SK-N-SH (cell line): ENCODE measurements at places on chromosomes 12 and 14.
A peak's percentile ranks its signal among the peaks of the same experiment; 100 is the strongest.

DNA sequence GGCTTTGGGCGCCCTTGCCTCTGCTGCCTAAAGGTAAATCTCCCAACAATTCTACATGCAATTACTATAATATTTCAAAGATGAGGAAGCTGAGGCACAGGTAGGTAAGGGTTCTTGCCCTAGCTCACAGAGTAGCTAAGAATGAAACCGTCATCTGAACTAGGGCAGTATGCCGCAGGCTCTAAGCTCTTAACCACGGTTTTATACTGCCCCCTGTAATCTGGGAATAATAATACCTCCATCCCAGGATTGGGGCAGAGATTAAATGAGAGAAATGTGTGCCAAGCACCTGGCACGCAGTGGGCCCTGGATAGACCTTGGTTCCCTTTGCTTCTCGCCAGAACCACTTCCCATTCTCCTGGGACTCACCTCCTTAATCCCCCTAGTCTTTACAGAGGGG is 1.5 kb upstream of the HRK start:
- peak; percentile 41 for DNase-seq

DNA sequence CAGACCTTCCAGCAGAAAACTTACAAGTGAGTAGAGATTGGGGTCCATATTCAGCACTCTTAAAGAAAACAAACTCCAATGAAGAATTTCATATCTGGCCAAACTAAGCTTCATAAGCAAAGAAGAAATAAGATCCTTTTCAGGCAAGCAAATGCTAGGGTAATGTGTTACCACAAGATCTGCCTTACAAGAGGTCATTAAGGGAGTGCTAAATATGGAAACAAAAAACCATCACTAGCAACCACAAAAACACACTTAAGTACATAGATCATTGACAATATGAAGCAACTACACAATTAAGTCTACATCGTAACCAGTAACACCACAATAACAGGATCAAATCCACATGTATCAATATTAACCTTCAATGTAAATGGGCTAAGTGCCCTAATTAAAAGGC is 47.1 kb upstream of the CLEC14A start:
- no peak for DNase-seq

GRCh38 chr14:87869619-87870583 is 123.1 kb downstream of the GALC start:
- no peak for DNase-seq

GRCh38 chr14:76040704-76041103 is 55.1 kb downstream of the IFT43 start:
- no peak for DNase-seq

DNA sequence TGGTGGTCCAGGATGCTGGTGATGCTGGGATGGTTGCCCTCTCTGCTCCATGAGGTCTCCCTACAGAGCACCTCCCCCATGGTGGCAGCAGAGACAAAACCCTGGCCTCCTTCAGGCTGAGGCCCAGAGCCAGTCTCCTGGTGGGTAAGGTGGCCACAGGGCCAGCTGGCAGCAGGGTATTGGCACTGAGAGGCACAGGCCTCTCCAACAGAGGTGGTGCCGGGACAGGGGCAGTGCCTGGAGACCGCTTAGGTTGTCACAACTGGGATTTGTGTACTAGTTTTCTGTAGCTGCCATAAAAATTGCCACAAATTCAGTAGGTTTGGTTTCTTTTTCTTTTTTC is 6.1 kb upstream of the MTA1 start:
- no peak for DNase-seq

GRCh38 chr14:100082723-100083122 is 17.5 kb downstream of the EVL start:
- DNase-seq, result no peak

DNA sequence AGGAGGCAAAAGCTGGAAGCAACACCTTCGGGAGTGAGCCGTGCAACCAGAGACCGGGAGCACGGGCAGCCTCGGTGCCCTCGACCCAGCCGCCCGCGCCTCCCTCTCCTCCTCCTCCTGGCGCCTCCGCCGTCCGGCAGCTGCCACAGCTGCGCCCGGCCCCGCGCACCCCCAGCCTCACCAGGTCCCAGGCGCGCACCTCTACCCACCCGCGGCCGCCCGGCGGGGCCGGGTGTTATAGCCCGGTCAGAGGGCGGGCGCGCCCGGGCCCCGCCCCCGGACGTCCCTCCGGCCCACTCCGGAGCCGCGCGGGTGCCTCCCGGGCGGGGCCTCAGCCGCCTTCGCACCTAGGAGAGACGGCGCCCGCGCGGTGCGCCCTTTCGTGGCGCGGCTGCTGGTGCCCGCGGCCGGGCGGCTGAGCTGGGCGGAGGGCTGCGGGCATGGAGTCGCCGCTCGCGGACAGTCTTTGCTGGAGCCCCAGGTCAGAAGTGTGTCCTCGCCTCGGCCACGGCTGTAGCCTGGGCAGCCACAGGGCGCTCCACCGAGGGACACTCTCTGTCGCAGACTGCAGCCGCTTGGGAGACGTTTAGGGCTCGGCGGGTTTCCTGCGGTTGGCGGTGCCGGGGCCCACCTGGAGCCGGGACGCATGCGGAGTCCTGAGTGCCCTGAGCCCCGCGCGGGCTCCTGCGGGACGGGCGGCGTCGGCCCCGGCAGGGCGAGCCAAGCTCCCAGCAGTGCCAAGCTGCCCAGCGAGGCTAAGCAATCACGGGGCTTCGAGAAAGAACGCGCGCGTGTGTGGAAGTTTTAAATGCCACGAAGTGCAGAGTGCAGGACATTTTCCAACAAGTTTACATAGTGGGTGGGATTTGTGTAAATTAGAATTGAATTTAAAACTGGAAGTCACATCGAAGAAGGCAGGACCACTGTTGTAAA is at the start of gene CPM:
Gene CPM (minus strand): TSS at position 211 of the 933 bp plus-strand sequence. CDS start 334 bp downstream, outside the sequence.
- DNase-seq, result peak; percentile 83

- no peak for DNase-seq
These were observed 10.3 kb downstream of the DAO start for GRCh38 chr12:108890208-108890607.

- DNase-seq, result no peak
These were observed 6.9 kb upstream of the IGF1 start for GRCh38 chr12:102487226-102487625.

DNA sequence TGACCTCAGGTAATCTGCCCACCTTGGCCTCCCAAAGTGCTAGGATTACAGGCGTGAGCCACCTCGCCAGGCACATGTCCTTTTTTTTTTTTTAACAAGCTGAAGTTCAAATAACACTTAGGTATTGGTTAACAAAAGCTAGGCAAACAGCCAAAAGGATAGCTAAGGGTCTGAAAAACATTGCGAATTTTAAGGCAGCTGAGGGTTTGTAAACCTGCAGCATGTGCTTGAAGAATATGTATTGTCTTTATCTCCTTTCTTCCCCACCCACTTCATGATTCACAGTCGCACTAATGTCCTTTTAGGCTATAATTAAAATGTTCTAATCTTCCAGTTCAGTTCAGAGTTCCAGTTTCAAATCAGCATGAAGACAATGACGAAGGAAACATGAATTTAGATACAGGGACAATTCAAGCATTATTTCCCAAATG is 30.1 kb upstream of the CERS5 start:
- DNase-seq, result no peak

- DNase-seq, result no peak
These were observed 80.7 kb downstream of the GRIN2B start for GRCh38 chr12:13900718-13901117.

- DNase-seq, result peak; percentile 52
These were observed 122.0 kb downstream of the TMEM117 start for GRCh38 chr12:43957732-43958372.

DNA sequence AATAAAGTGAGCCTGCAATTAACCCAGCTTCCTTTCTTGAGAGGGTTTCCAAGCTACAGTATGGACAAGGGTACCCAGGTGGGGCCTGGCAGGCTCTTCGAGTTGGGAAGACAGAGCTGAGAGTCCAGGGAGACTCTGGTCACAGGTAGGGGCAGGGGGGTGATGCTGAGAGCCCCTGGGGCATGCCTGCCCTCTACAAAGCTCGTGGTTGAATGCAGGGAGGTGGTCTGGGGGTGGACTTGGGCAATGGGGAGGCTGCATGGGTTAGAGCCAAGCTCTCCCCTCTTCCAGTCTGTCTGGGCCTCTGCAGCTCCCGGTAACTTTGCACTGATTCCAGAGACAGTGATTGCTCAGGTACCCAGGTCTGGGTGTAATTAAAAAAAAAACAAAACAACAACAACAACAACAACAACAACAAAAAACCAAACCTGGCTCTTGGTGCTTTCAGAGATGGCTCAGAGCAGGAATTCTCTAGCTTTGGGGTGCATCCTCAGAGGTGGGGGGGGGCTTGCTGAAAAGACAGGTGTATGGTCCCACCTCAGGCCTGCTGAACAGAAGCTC is 30.8 kb upstream of the PPP2R5C start:
- DNase-seq, result no peak

- no peak for DNase-seq
These were observed 3.0 kb upstream of the RBMS2 start for GRCh38 chr12:56518570-56518969.

- no peak for DNase-seq
These were observed 36.0 kb downstream of the GPHN start for GRCh38 chr14:66543996-66544395.

DNA sequence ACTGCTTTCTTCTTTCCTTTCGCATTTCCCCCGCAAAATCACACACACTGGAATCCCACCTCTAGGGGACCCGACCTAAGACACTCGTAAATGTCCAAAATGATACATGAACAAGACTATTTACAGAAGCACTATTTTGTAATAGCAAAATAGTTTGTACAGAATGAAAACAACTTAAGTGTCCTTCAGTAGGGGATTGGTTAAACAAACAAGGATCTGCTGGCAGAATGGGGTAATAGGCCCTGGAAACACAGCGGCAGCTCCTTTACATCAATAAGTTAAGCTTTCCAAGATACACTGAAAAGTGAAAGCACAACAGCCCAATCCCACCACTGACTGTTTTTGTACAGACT is 48.8 kb downstream of the LTBP2 start:
- no peak for DNase-seq

DNA sequence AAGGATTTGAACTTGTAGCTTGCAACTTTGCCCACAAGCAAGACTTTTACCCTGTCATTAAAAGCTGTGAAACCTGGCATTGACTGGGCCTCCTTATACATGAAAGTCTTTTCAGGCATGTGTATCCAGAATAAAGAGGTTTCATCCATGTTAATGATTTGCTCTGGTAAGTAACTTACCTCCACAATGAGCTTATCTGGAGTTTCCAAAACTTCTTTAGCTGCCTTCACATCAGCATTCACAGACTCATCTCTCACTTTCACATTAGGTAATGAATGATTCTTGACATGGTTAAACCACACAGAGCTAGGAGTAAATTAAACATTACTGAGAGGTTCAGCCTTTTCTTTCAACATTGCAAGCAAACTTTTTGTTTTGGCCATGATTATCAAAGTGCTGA is 234.4 kb upstream of the CLEC14A start:
- no peak for DNase-seq

DNA sequence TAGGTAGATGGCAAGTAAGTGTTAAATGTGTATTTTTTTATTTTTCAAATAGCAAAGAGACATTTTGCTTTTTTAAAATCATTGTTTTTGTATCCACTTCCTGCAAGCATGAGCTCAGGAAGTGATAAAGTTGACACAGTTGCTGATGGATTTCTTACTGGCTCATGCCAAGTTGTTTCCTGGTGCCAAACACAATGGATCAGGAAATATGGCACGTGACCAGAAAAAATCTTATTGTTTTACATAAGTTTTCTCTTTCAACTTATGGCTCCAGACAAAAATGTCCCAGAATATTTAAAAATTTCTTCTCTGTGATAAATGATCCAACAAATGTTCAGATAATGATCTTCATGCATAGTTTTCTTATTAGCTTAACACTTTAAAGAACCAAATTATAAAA is 1279.1 kb upstream of the FLRT2 start:
- no peak for DNase-seq

GRCh38 chr12:64955746-64956145 is 131.3 kb downstream of the TBC1D30 start:
- no peak for DNase-seq

GRCh38 chr12:94649349-94650142 is 811 bp downstream of the TMCC3 start:
- DNase-seq, result peak; percentile 82

- DNase-seq, result no peak
These were observed 14.2 kb downstream of the ATXN2 start for GRCh38 chr12:111584959-111585358.

GRCh38 chr12:91364471-91365184 is 182.0 kb upstream of the DCN start:
- no peak for DNase-seq

GRCh38 chr14:76067536-76067935 is 82.0 kb downstream of the IFT43 start:
- no peak for DNase-seq

- no peak for DNase-seq
These were observed 1082.9 kb downstream of the BCL11B start for GRCh38 chr14:98189062-98189461.

GRCh38 chr12:26062566-26062965 is 62.3 kb downstream of the BHLHE41 start:
- DNase-seq, result no peak

- DNase-seq, result no peak
These were observed 83.9 kb downstream of the FUT8 start for GRCh38 chr14:65496178-65496993.

DNA sequence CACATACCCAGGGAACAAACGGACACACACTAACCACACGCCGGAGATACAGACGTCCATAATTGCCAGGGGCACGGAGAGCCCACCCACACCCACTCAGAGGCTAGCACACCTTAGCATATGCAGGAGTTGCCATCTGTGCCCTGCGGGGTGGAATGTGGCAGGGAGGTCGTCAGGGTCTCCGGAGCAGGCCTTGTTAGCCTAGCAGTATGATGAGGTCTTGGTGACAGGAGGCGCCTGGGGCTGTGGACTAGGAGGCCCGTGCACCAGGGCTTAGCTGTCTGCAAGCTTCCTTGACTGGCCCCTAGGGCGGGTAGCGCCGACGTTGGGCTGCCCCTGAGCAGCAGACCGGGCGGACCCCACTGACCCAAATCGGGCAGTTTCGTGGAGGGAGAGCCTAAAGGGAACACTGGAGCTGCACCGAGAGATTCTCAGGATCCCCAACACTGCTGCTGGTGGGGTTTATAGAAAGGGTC is 10.0 kb downstream of the STAC3 start:
- DNase-seq, result peak; percentile 63

- no peak for DNase-seq
These were observed 404.3 kb downstream of the NPAS3 start for GRCh38 chr14:33343016-33343415.

- no peak for DNase-seq
These were observed 12.7 kb downstream of the SAMD4A start for GRCh38 chr14:54579621-54580020.

- no peak for DNase-seq
These were observed 33.4 kb downstream of the PLEKHG3 start for GRCh38 chr14:64737391-64738280.
